ENCODE measurements at places on chromosomes 7 and 10.

DNA sequence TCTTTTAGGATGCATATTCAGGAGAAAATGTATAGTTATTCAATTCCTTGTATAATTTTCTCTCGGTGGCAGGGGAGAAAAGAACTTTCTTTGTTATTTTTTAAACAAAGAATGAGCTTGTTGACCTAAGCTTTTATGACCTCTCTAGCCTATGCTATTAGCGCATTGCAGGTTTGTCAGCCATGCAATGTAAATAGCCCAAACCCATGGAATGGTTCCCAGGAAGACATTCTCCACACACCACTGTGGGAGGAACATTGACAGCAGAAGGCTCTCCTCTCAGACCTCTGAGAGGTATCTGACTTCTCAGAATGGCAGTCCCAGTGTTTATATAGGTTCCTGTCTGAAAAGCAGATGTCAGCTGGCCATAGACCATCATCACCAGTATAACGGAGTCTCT lies 19.6 kb upstream of the AGBL3 start:
- DNase-seq: no peak

DNA sequence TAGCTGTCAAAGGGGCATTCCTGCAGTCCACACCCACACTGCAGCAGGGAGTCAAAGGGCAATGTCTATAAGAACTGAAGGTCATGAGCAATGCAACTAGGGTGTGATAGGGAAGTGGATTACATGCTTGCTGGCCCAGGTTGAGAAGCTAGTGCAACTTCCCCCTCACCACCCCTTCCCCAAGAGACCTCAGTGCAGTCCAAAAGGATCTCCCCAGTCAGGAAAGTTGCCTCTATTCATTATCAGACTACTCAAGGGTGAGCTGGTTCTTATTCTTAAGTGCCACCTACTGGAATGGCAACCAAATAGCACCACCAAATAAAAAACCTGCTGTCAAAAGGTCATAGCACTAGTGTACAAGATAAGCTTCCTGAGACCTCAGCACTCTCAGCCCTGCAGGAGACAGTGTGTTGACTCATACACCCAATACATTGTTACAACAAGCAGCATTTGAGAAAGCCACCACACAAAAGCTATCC lies 28.2 kb downstream of the MTERF1 start:
- peak; percentile 7 for DNase-seq

GRCh38 chr7:42734568-42734967 lies 177.3 kb downstream of the C7orf25 start:
- DNase-seq: no peak

- no peak for DNase-seq
Measured at GRCh38 chr10:79139124-79139835, 70.5 kb downstream of the ZMIZ1 start.

DNA sequence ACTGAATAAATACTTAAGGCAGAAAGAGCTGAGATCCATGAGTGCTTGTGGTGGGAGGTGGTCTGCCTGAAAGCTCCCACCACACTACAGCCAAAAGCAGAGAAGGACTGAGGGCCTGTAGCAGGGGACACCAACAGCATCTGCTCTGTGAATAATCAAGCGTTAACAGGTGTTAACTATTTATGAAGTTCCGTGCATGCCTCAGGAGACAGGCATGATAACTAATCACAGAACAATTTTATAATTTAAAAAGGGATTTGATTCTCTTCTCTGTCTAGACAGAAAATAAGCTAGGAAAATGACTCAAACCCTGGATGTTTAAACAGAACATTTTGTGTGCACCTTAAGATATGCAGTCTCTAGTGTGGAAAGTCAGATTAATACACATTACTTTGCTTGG lies 61.5 kb upstream of the GHITM start:
- no peak for DNase-seq

DNA sequence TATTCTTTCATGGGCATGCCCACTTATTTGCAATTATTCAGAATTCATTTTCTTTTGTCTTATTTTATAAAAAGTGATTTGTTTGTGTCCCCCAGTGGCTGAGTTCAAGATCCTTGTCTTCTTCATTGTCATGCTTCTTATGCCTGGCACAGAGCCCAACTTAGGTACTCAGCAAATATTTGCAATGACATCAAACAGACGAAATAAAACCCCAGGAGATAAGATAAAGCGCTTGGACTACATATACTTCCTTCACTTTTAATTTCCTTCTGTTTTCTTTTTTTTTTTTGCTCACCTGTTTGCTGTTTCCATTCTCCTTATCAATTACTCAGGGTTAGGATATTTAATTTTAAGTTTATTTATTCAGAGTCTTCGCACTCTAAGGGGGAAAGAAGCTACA lies 225.0 kb downstream of the SDHAF3 start:
- no peak for DNase-seq

- no peak for DNase-seq
Measured at GRCh38 chr7:29955799-29956486, 33.7 kb downstream of the SCRN1 start.

GRCh38 chr10:19993714-19994315 lies 177.6 kb downstream of the PLXDC2 start:
- DNase-seq: no peak

Measured in AG08395 (cell line).